ENCODE measurements at places on chromosomes 1 and 21.
A peak's percentile ranks its signal among the peaks of the same experiment; 100 is the strongest.

DNA sequence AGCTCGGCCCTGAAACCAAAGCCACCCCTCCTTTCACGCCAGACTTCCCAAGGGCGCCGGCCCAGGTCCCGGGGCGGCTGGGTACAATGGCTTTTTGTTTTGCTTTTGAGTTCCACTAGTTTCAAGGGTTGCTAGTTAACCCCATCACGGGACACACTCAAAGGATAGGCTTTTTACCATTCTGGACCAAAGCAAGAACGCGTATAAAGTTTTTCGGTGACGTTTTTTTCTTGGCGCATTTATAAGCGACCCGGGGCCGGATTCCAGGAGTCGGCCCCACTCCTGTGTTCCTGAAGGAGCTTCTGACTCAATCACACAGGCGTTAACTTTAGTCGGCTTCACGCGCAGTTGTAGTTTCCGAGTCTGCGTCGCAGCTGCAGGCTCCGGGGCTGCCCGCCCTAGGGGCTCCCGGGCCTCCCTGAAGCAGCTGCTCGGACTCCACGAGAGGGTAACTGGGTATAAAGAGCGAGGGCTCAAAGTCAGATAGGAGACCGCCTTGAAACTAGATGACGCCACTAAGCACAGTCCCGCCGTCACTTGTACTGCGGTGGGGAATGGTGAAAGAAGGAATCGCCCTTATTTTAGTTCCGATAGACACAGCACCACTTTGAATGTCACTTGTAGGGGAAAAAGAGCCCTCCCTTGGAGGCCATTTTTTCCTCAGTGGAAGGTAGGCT is 707 bp upstream of the KLHL21 start:
- H3K27ac ChIP-seq, result peak overlapping the region; percentile 99
- DNase-seq, result peak; percentile 87
- H3K36me3 ChIP-seq, result peaks cover 13% of the 10 kb centered on the region
- peak overlapping the region; percentile 92 for H3K4me3 ChIP-seq
- peaks cover 15% of the 10 kb centered on the region for H3K4me1 ChIP-seq
- H3K27me3 ChIP-seq, result no peaks in the 10 kb centered on the region

- H3K36me3 ChIP-seq, result no peaks in the 10 kb centered on the region
- no peak overlapping the region for H3K27ac ChIP-seq
- H3K4me3 ChIP-seq, result no peak overlapping the region
- H3K27me3 ChIP-seq, result no peaks in the 10 kb centered on the region
- no peak for DNase-seq
- H3K4me1 ChIP-seq, result peaks cover 3% of the 10 kb centered on the region
Measured at GRCh38 chr1:175197531-175197930, 5.0 kb upstream of the KIAA0040 start.

- no peaks in the 10 kb centered on the region for H3K27me3 ChIP-seq
- H3K36me3 ChIP-seq, result no peaks in the 10 kb centered on the region
- no peaks in the 10 kb centered on the region for H3K4me1 ChIP-seq
- H3K4me3 ChIP-seq, result no peak overlapping the region
Measured at GRCh38 chr1:153365696-153366095, 8.0 kb downstream of the S100A9 start.

DNA sequence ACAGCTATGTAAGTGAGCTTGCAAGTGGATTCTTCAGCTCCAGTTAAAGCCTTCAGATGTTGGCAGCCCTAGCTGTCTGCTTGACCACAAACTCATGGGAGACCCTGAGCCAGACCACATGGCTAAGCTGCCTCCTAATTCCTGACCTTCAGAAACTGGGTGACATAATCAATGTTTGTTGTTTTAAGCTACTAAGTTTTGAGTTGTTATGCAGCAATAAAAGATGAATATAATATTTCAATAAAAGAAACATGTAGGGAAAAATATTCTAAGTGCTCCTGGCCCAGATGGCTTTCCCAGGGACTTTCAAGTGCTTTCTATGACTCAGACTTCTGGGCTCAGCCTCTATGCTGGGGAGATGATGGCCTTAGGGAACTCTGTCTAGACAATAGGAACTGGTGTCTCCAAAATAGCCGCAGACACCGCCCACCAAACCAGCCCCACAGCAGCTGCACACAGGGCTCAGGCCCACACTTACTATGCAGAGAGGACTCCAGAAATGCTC is 20.3 kb upstream of the AZIN2 start:
- peaks cover 2% of the 10 kb centered on the region for H3K4me1 ChIP-seq
- no peaks in the 10 kb centered on the region for H3K36me3 ChIP-seq
- DNase-seq, result peak; percentile 12
- H3K27me3 ChIP-seq, result no peaks in the 10 kb centered on the region
- H3K4me3 ChIP-seq, result no peak overlapping the region

GRCh38 chr1:237542525-237543418 is 347.9 kb downstream of the ZP4 start:
- no peak for DNase-seq
- no peaks in the 10 kb centered on the region for H3K4me1 ChIP-seq
- H3K27me3 ChIP-seq, result no peaks in the 10 kb centered on the region
- no peak overlapping the region for H3K4me3 ChIP-seq

- H3K4me1 ChIP-seq, result no peaks in the 10 kb centered on the region
- H3K36me3 ChIP-seq, result no peaks in the 10 kb centered on the region
- H3K4me3 ChIP-seq, result no peak overlapping the region
- H3K27me3 ChIP-seq, result no peaks in the 10 kb centered on the region
Measured at GRCh38 chr1:100834777-100835660, 59.6 kb downstream of the EXTL2 start.

DNA sequence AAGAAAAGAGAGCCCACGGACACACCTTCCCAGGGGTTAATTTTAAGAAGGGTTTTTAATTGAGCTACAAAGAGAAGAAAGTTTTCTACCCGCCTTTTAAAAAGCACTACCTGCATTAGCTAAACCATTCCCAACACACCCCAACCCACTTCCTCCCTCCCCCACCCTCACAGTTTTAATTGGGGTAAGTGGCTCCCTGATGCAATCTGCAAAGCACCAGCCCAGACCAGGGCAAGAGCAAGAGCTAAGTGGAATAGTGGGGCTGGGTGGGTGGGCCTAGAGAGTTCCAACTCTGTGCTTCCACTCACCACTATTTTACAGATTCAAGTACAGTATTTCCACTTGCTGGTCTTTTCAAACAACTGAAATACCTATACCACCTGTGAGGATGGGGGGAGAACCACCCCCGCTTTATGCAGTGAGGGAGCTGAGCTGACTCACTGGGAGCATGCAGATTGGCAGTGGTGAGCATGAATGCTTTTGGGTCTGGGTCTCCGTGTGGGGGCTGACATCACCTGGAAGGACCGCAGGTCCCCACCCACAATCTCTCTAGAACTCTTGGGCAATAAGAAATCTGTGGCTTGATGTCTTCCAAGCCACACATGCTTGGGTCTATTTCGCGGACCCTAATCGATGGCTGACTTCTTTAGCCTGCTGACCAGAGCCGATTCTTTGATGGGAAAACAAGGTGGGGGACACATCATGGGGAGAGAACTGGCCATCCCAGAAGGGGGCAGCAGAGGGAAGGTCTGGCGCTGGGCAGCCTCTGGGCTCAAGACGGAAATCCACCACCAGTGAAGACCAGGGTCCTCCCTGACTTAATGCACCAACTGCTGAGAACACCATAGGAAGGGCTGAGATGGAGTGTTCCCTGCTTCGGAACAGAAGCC is 95.5 kb downstream of the SSBP3 start:
- no peak overlapping the region for H3K4me3 ChIP-seq
- H3K27me3 ChIP-seq, result no peaks in the 10 kb centered on the region
- no peak for DNase-seq
- H3K36me3 ChIP-seq, result no peaks in the 10 kb centered on the region

GRCh38 chr1:156880473-156880872 is 13.0 kb upstream of the PEAR1 start:
- no peaks in the 10 kb centered on the region for H3K27me3 ChIP-seq
- no peak for DNase-seq
- no peaks in the 10 kb centered on the region for H3K4me1 ChIP-seq

GRCh38 chr1:44684525-44684924 is 10.0 kb downstream of the ARMH1 start:
- H3K4me1 ChIP-seq, result no peaks in the 10 kb centered on the region
- no peaks in the 10 kb centered on the region for H3K36me3 ChIP-seq
- no peaks in the 10 kb centered on the region for H3K27me3 ChIP-seq

- H3K27me3 ChIP-seq, result no peaks in the 10 kb centered on the region
- H3K27ac ChIP-seq, result no peak overlapping the region
- no peak overlapping the region for H3K4me3 ChIP-seq
- no peaks in the 10 kb centered on the region for H3K36me3 ChIP-seq
Measured at GRCh38 chr1:74771913-74772515, 39.1 kb downstream of the TYW3 start.

DNA sequence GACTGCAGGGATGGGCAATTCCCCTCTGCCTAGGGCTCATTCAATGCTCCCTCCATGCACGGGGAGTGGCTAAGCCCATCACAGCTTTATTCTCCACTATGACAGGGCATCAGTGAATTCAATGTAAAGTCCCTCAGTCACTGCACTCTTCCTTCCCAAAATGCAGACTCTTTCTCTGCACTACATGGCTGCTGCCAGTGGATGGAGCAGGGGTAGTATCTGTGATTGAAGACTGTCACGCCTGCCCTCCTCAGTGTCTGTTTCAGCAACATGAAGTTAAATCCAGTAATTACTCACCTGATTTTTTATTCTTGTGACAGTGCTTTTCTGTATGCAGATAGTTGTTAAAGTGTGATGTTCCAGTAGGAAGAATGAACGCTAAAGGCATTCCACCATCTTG is 1323.2 kb downstream of the AMY1C start:
- no peaks in the 10 kb centered on the region for H3K27me3 ChIP-seq
- H3K36me3 ChIP-seq, result no peaks in the 10 kb centered on the region
- no peaks in the 10 kb centered on the region for H3K4me1 ChIP-seq

DNA sequence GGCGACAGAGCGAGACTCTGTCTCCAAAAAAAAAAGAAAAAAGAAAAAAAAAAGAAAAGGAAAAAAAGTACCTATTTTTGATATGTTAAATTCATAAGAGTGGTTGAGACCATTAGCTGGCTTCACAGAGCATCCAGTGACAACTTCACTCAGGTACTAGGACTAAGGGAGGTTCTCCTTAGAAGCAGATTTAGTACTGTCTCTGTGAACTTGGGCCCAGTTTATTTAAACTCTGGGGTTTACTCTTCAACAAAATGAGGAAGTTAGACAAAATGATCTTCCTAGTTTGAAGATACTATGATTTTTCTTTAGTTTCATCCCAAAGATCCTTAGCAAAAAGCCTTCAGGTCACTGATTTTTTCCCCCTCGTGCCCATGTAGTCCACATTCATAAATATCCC is 21.2 kb downstream of the MACO1 start:
- no peak for DNase-seq
- peaks cover 12% of the 10 kb centered on the region for H3K36me3 ChIP-seq
- H3K4me1 ChIP-seq, result no peaks in the 10 kb centered on the region
- no peaks in the 10 kb centered on the region for H3K27me3 ChIP-seq
- no peak overlapping the region for H3K4me3 ChIP-seq
- no peak overlapping the region for H3K27ac ChIP-seq

DNA sequence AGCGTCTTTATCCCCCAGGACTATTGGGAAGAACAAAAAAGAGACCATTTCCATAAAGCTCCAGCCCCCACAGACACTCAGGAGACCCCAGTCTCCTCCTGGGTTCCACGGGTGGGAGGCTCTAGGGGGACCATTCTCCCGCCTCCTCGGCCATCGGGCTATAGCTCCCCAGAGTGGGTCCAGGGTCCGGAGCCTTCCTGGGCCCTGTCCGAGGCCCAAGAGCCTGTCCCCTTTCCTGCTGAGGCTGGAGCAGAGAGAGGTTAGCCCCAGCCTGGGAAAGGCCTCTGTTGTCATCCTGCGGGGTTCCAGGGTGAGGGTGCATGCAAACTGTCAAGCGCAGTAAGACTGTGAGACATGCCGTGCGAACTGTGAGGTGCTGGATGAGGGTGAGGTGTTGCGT is 166.3 kb downstream of the CAMTA1 start:
- DNase-seq, result no peak
- no peaks in the 10 kb centered on the region for H3K27me3 ChIP-seq
- no peaks in the 10 kb centered on the region for H3K36me3 ChIP-seq
- no peak overlapping the region for H3K4me3 ChIP-seq

DNA sequence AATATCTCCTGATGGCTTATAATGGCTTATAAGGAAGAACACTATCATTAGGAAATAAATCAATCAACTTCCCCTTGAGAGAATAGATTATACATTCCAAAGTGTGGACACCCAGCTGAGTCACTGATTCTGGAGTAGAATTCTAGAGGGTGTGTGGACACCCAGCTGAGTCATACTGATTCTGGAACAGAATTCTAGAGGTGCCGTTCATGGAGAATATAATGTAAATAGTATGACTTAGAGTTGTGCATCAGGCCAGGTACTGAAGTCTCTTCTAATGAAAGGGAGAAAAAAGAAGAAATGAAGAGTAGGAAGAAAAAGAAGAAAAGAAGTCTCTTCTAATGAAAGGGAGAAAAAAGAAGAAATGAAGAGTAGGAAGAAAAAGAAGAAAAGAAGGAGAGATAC is 2.4 kb upstream of the USP33 start:
- H3K4me3 ChIP-seq, result no peak overlapping the region
- H3K27me3 ChIP-seq, result no peaks in the 10 kb centered on the region
- peaks cover 4% of the 10 kb centered on the region for H3K4me1 ChIP-seq
- DNase-seq, result no peak
- H3K36me3 ChIP-seq, result no peaks in the 10 kb centered on the region

GRCh38 chr1:48233666-48234485 is 11.4 kb downstream of the SLC5A9 start:
- no peaks in the 10 kb centered on the region for H3K4me1 ChIP-seq
- DNase-seq, result no peak
- no peaks in the 10 kb centered on the region for H3K27me3 ChIP-seq
- no peaks in the 10 kb centered on the region for H3K36me3 ChIP-seq
- H3K27ac ChIP-seq, result no peak overlapping the region
- H3K4me3 ChIP-seq, result no peak overlapping the region

- DNase-seq, result no peak
- no peaks in the 10 kb centered on the region for H3K36me3 ChIP-seq
- no peaks in the 10 kb centered on the region for H3K27me3 ChIP-seq
- peak overlapping the region; percentile 84 for H3K4me3 ChIP-seq
- H3K27ac ChIP-seq, result peak overlapping the region; percentile 62
Measured at GRCh38 chr1:242523719-242524570, 552 bp downstream of the PLD5 start.

GRCh38 chr1:89887270-89887669 is 66.4 kb downstream of the LRRC8D start:
- H3K4me1 ChIP-seq, result no peaks in the 10 kb centered on the region
- DNase-seq, result no peak
- H3K27ac ChIP-seq, result no peak overlapping the region
- H3K36me3 ChIP-seq, result no peaks in the 10 kb centered on the region

GRCh38 chr1:84998642-84999280 is 1.8 kb upstream of the MCOLN2 start:
- no peak for DNase-seq
- H3K27ac ChIP-seq, result no peak overlapping the region
- H3K27me3 ChIP-seq, result no peaks in the 10 kb centered on the region
- H3K36me3 ChIP-seq, result no peaks in the 10 kb centered on the region

DNA sequence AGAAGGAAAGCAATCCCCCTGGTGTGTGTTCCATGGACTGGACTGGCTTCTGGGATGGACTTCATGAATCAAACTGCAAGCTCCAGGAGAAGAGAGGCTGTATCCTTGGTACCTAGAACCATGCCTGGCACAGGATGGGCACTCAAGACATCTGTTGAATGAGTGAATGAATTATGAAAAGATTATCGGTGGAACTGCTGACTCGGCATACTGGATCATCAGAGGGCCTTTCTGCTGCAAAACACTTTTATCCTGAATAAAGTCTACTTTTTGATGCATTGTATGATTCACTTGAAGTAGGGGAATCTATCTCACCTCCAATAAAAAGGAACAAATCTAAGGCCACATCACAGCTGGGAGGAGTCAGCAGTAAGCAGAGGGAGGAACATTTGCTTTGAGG is 42.9 kb downstream of the DDX20 start:
- DNase-seq, result no peak
- H3K4me1 ChIP-seq, result no peaks in the 10 kb centered on the region
- no peaks in the 10 kb centered on the region for H3K27me3 ChIP-seq
- H3K27ac ChIP-seq, result no peak overlapping the region
- no peaks in the 10 kb centered on the region for H3K36me3 ChIP-seq

GRCh38 chr21:41068967-41069642 is 98.9 kb upstream of the BACE2 start:
- H3K27ac ChIP-seq, result no peak overlapping the region
- H3K36me3 ChIP-seq, result no peaks in the 10 kb centered on the region
- no peak for DNase-seq
- no peaks in the 10 kb centered on the region for H3K27me3 ChIP-seq
- peak overlapping the region; percentile 45 for H3K4me3 ChIP-seq
